ENCODE measurements at places on chromosomes 4 and X.

- DNase-seq, result no peak
Measured at GRCh38 chrX:128020701-128021100, 31.5 kb downstream of the ACTRT1 start.

- no peak for DNase-seq
Measured at GRCh38 chr4:182085051-182085480, 158.1 kb upstream of the TENM3 start.

DNA sequence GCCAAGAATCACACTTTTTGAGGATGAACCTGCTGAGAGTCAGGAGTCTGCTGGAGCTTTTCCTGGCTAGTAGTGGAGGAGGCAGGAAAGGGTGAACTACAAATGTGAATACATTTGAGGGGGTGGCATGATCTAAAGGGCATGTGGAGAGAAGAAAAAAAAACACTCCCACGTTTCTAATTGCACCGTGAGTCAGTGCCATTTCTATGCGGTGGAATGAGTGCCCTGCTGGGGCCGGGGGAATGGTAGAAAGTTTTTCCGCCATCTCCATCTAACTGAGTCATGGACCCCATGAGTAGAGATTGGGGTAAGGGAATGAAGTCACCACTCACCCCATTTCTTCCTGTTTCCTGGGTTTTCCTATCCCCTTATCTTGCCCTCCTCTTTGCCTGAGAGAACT, 19.8 kb downstream of the BEX3 start:
- DNase-seq, result no peak

GRCh38 chrX:143500751-143501150, 16.5 kb downstream of the SPANXN3 start:
- no peak for DNase-seq

- DNase-seq, result no peak
Measured at GRCh38 chr4:186016796-186017195, 52.2 kb upstream of the TLR3 start.

DNA sequence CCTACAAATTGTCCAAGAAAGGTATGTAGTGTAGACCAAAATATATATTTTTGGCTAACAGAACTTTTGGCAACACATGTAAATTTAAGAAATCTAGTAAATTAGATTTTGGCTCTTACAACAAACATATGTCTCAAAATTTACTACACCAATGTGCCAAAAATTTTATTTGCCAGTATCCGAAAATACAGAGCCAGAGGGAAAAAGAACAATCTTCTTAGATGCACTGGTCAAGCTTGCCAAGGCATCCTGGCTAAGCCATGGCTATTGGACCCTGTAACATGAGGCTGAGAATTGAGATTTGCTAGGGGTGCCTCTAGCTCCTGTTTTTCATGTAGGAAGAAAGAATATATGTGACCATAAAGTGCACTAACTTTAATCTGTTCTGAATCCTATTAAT, 91.8 kb downstream of the GABRG1 start:
- DNase-seq, result no peak

- DNase-seq, result no peak
Measured at GRCh38 chr4:7201420-7202305, 9.3 kb downstream of the SORCS2 start.

- no peak for DNase-seq
Measured at GRCh38 chrX:133056341-133056740, 40.6 kb downstream of the USP26 start.

DNA sequence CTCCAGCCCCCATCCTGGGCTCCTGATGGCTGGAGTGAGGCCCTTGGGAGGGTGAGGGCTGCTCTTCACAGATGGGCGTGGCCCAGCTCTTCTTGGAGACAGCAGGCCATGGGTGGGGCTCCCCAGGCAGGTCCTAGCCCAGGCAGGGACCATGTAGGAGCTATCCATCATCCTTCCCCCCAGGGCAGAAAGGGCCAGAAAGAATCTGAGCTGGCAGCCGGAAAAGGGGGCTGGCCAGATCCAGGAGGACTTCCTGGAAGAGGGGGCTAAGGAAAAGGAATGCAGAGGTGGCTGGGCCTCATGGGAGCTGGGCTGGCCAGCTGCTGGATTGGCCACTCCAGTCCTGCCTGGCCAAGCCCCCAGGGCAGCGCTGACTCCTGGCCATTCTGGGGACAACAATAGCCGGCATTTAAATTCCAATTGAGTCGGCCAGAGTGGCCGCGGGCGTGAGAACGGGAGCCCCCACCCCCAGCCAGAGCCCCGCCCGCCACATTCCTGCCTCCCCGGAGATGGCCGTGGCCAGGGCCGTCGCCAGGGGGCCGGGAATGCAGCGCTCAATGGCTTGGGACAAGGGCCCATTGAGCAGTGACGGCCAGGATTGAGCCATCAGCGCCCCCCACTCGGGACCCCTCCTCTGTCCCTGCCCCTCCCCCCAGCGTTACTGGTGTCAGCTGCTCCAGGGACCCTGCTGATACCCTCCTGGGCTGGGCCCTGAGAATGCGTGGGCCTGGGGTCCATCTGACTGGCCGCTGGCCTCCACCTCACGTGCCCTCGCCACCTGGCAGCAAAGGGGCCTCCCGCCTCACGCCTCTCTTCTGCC, 15.1 kb upstream of the FGFR3 start:
- DNase-seq, result no peak

DNA sequence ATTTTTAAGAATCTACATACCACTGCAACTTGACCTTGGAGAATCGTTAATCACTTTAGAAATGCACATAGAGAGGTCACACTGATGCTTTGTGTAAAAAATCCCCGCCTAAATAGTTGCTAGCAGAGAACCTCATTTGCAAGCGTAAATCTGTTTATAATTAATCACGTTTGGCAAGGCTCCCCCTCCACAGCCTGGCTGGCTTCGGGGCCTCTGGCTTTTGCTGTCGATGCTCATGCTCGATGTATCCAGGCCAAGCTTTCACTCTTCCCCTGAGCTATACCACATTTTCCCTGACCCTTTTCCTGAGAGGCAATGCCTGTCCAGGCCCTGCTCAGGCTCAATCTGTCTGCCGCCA, 23.4 kb downstream of the CYTL1 start:
- DNase-seq, result no peak

GRCh38 chr4:143357161-143357845, 20.6 kb downstream of the GAB1 start:
- DNase-seq, result no peak

DNA sequence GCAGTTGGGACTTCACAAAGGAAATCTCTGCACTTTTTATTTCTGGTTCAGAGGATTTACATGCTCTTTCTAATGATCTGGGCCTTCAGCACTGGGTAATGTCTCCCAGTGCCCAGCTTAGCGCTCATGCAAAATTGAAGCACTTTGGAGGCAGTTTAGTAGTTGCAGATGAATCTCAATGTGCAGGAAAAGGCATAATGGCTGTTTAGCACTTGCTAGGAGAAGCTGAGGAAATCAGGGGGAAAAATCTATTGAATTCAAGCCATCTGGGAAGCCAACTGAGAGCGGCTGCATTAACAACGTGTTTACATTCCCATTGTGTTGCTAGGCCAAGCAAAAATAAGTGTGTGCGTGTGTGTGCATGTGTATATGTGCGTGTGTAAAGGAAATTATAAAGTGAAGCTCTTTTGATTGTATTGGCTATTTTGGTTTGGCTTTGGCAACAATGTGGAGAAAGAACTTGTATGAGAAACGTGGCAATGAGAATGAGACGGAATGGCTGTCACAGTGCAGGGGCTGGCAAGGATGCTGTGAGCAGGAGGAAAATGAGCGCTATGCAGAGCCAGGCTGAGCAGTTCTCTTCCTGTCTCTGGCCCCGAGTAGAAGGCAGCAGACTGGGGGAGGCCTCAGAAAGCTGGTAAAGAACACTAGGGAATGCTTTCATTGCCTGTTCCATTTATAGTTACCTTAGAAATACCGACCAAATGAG, 231.5 kb downstream of the UNC5C start:
- DNase-seq, result no peak

GRCh38 chr4:142142366-142143054, 506.1 kb downstream of the IL15 start:
- DNase-seq, result no peak

DNA sequence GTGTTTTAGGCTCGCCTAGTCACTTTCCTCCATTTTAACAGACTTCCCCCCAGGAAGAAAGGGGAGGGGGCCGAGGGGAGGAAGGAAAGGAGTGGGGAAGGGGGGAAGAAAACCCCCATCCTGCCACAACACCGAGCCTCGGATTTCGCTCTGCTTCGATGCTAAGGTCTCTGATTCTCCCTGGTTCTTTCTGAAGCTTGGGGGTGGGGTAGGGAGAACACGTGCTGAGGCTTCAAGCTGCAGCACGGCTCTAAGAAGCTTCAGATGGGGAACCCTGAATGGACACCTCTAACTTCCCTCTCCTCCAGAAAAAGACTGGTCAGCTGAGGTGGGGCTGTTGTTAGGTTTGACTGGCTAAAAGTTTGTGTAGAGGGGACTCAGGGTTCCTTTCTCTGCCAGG, 61.8 kb downstream of the RHOH start:
- DNase-seq, result no peak

DNA sequence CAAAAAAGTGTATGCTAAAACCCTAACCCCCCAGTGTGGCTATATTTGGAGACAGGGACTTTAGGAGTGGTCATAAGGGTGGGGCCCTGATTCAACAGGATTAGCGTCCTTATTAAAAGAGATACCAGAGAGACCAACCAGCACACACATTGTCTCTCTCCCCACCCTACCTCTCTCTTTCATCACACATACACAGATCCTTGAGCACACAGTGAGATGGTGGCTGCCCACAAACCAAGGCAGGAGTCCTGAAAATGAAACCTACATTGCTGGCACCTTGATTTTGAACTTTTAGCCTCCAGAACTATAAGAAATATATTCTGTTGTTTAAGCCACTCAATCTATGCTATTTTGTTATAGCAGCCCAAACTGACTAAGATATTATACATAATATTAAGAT, 224.2 kb downstream of the KDR start:
- DNase-seq, result no peak

DNA sequence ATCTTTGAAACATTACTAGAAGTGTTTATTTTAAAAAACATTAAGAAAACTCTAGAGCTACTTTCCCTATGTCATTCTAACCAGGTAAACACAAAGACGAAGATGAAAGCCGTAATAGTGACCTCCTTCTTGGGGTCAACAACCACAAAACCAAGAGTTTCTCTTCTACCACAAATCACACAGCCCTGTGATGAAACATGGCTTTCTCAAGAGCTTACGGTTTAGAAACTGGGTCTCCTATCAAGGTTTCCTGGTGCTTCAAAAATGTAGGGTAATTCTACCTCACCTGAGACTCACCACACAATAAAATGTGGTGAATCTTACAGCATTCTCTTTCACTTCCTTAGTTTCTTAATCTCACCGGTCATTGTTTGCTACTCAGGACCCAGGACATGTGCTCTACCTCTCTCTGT, 50.9 kb downstream of the CORIN start:
- no peak for DNase-seq

Measured in stimulated activated CD4-positive, alpha-beta T cell treated with anti-CD3 and anti-CD28 coated beads, TNF-alpha, amount 100 ng/mL, for 48 hours (primary cell).